Stimulated activated CD4-positive, alpha-beta T cell treated with anti-CD3 and anti-CD28 coated beads, TNF-alpha, amount 100 ng/mL, for 24 hours (primary cell): ENCODE measurements at places on chromosomes 2 and 18.

- no peak for DNase-seq
Observed at GRCh38 chr2:99397266-99397920, 60.2 kb downstream of the EIF5B start.

DNA sequence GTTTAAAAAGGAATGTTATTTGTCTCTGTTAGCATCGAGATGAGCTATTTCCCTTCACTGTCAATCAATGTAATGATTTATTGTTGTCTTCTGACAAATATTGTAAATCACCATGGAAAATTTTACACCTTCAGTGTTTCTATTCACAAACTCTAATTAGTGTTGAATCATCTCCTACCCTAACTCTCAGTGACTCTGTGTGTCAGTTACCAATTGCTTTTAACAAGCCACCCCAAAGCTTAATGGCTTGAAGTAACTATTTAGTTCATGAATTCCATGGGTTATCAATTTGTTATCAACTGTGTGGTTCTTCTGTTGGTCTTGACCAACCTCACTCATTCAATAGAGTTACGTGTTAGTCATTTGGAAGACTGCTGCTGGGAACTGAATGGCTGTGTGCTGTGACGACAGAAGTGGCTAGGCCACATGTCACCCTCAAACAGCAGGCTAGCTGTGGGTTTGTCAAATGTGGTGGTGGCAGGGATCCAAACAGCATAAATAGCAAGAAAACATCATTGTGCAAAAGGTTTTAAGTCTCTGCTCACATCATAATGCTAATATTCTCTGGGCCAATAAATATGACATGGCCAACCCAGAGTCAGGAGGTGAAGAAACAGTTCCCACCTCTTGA, 910.8 kb upstream of the CDH2 start:
- no peak for DNase-seq

DNA sequence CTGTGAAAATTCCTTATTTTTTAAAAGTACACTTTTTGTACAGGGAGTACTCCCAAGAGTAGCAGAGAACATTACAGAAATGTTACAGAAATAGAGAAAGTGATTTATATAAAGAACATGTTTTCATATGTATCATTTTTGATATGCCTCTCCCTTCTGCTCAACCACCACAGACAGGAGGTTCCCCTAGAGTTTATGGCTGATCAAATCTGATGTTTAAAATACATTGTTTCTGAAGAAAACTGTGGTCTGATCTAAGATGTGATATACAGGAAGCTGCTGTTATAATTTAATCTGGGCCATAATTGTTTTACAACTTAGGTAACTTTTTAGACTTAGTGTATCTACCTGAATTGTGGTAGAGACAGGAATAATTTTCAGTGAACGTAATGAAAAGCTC, 37.0 kb downstream of the STAT4 start:
- no peak for DNase-seq

DNA sequence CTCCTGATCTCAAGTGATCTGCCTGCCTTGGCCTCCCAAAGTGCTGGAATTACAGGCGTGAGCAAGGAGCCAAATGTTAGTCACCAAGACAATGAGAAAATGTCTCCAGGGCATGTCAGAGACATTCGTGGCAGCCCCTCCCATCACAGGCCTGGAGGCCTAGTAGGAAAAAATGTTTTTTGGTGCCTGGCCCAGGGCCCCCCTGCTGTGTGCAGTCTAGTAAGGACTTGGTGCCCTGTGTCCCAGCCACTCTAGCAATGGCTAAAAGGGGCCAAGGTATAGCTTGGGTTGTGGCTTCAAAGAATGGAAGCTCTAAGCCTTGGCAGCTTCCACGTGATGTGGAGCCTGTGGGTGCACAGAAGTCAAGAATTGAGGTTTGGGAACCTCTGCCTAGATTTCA, 12.5 kb upstream of the TXNL4A start:
- no peak for DNase-seq

DNA sequence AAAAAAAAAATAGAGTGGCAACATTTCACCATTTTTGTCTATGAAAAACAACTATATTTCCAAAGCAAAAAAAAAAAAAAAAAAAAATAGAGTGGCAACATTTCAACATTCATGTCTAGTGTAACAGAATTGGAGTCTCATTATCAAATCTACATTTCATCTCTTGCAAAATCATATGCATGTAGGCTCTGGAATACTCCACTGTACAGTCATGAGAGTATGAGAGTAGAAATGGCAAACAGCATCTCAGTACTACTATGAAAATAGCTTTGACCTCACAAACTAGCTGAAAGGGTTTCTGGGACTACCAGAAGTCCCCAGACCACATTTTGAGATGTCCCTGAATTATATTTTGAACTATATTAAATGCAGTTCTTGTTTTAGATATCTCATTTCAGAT, 82.8 kb downstream of the SMAD2 start:
- no peak for DNase-seq

GRCh38 chr18:38369772-38370690, 804.4 kb upstream of the CELF4 start:
- DNase-seq: no peak

GRCh38 chr2:75053484-75054112, 95.2 kb downstream of the POLE4 start:
- DNase-seq: no peak

- no peak for DNase-seq
Observed at GRCh38 chr2:139031722-139032121, 251.5 kb upstream of the NXPH2 start.

DNA sequence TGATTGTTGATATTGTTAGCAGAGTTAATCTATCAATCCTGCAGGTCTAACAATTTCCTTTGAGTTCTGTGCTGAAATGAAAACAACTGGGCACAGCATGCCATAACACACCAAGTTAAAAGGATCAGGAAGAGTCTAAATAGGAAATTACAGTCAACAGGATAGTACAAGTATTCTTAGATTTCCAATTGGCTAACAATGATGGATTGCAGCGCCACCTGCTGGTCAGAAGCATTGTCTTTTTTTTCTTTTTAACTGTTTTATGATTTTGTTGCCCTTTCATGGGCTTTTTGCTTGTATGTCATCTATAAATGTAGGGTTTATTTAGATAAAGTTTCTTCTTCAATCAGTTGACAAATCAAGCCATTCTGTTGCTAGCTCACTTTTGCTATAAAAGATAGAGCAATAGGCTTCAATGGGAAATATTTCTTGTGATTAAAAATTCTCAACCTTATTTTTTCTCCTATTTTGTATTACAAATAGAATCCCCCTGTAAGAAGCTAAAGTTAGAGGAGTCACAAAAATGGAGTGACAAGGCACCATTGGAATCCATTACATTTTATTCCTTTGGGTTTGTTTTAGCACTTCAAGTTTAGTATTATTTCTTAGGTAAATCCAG, 40.8 kb upstream of the RPRM start:
- DNase-seq: peak; percentile 37

DNA sequence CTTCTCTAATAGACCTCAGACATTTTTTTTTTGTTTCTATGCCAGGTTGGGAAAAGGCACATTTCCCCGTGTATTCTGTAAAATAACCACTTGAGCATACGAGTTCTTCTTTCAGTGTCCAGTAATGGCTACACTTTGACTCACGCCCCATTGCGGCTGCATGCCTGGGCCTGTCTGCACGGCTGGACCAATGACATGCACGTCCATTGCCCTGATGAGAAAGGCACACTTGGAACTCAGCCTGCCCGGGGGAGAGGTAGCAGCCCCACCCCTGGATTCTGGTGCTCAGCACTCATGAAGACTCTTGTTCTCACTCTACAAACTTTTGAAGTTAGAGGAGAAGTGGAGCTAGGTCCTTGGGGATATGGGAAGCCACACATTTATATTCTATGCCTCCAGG, 5.8 kb downstream of the PCARE start:
- DNase-seq: no peak

DNA sequence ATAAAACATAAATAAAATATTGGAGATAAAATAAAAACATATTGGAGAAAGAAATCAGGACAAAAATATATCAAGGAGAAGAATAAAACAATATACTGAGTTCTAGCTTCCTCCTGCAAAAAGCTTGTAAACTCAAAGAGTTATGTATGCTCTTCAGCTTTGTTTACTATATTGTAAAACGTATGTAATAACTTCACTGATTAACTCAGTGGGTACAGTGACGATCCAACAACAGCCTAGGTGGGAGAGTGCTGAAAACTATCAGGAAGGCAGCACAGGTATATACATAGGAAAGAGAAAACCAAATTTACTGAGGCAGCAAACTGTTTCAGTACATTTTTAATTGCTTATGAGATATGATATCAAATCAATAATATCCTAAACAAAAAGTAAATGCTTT, 8.3 kb downstream of the DSC2 start:
- no peak for DNase-seq

- DNase-seq: no peak
Observed at GRCh38 chr2:26615860-26616705, 25.1 kb downstream of the CIB4 start.

- DNase-seq: no peak
Observed at GRCh38 chr2:10818984-10819383, 6.4 kb upstream of the PDIA6 start.

GRCh38 chr18:12409469-12409868, 1.7 kb downstream of the PRELID3A start:
- DNase-seq: no peak

- DNase-seq: no peak
Observed at GRCh38 chr2:85669549-85669948, 1.6 kb upstream of the SFTPB start.

GRCh38 chr18:37422116-37422515, 143.5 kb downstream of the CELF4 start:
- DNase-seq: no peak

DNA sequence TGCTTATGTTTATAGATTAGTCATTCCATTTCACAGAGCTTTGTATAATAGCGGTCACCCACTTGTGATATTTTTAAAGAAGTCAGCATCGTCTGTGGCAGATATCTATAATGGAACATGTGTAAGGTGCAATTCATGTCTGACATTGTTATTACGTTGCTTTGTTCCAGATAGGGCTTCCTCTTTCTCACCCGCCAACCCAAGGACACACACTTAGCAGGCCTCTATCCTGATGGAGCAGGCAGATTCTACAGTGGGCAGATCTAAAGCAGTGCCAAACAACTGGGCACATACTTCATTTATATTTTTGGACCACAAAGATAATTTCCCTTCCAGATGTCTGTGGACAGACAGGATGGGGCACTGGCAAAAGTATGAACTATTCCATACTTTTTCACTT, 573.1 kb downstream of the TDRD15 start:
- DNase-seq: no peak

DNA sequence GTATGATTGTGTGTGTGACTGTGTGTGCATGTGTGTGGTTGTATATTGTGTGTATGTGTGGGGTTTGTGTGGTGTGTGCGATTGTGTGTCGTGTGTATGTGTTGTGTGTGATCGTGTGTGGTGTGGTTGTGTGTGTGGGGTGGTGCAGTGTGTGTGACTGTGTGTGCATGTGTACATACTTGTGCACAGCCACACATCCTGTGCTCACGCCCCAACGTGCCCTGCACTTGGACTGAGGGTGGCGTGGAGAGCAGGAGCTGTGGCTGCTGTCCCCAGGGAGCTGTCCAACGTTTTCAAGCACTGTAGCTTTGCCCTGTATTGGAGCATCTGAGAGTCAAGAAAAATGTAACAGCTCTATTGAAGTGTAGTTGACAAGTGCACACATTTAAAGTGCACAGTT, 243.2 kb upstream of the HDAC4 start:
- no peak for DNase-seq

GRCh38 chr2:112340475-112341267, 65.3 kb downstream of the ZC3H6 start:
- DNase-seq: no peak

GRCh38 chr2:119771331-119771730, 11.6 kb downstream of the PTPN4 start:
- no peak for DNase-seq

DNA sequence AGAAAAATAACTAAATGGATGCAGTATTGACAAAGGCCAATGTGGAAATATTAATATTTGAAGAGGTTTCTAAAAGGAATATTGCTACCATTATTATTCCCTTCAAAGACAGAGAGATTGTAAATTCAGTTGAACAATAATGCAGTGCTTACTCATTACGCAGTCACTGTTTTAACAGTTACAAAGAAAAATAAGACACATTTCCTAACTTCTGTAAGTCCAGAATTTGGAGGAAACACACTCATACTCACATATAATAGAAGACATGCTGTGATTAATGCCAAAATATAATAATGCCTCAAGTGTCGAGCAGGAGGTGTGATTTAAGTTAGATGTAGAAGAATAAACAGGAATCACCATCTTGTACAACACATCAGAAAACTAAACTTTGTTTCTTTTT, 389.2 kb downstream of the FBXO15 start:
- DNase-seq: no peak

DNA sequence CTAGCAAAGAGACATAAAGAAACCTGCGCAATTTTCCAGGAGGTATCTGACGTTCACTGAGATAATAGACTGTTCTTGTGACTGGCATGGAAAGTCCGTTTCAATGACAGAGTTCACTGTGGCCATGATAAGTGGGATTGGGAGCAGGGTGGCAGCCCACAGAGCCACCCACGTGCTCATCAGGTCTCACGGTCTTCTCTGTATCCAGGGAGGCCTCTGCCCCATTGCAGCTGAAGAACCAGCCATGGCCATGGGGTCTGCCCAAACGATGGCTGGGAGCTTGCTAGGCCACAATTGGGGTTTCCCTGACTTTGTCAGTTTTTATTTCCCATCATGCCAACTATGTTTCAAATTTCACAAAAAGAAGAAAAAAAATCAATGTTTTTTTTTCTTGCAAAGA, 57.2 kb downstream of the PDCL3 start:
- no peak for DNase-seq

GRCh38 chr18:63099091-63099840, 220.3 kb downstream of the BCL2 start:
- no peak for DNase-seq

DNA sequence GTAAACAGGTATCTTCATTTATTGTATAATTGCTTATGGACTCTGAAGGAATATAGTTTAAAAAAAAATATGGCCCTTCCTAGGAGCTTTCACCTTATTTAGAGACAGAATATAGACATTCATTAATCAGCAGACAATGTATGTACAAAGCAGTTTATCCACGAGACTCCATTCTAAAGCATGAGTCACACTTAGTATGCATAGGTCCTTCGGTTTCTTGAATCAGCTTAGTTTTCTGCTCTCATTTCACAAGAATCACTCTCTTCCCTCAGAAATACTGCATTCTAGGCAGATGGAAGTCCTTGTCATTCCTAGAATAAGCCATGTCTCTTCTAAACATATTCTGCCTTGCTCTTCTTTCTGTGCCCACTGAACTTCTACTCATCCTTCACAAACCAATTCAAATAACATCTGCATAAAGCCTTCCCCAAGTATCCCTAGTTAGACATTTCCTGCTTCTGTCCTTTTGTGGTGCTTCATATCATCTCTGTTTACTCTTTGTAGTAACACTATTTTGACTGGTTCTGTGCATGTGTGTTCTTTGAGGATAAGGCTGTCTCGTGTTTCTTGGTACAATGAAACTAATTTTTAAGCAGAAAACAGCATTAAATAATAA, 84.5 kb downstream of the PTRHD1 start:
- DNase-seq: no peak

- DNase-seq: no peak
Observed at GRCh38 chr2:113679457-113679856, 52.4 kb downstream of the RABL2A start.
